Effector memory CD8-positive, alpha-beta T cell (primary cell): ENCODE measurements at places on chromosomes 3 and 15.
A peak's percentile ranks its signal among the peaks of the same experiment; 100 is the strongest.

DNA sequence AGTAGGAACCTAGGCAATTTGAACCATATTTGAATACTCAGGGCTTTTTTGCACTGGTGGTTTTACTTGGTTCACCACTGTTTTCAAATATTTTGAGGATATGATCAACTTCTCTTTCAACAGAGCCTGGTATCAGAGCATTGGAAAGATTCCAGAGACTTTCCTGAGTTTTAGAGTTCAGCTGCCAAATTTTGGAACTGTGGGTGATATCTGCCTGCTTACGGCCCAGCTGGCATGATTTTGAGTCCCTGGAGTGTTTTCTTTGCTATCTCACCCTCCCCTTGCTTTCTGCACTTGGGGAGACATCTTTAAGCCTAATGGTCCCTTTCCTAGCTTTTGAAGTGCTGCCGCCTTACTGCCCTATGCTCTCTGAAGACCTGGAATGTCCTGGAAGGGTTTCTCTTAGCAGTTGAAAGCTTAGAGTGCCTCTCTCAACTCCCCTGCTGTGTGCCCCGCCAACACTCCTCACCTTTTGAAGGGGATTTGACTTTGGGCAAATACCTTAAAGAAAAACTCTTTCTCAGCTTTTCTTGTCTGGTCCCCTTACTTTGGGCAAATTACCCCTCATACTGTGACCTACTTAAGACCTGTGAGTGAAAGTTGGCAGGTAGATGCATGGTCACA is 539.1 kb downstream of the MFSD1 start:
- H3K27me3 ChIP-seq: no peaks in the 10 kb centered on the region
- no peak overlapping the region for H3K4me3 ChIP-seq
- H3K4me1 ChIP-seq: no peaks in the 10 kb centered on the region
- H3K27ac ChIP-seq: no peak overlapping the region
- H3K36me3 ChIP-seq: no peaks in the 10 kb centered on the region

- no peak for DNase-seq
- no peaks in the 10 kb centered on the region for H3K4me1 ChIP-seq
- peak overlapping the region; percentile 69 for H3K4me3 ChIP-seq
- H3K27me3 ChIP-seq: no peaks in the 10 kb centered on the region
- H3K27ac ChIP-seq: peak overlapping the region; percentile 87
Observed at GRCh38 chr15:101675796-101676582, 23.8 kb upstream of the TM2D3 start.

DNA sequence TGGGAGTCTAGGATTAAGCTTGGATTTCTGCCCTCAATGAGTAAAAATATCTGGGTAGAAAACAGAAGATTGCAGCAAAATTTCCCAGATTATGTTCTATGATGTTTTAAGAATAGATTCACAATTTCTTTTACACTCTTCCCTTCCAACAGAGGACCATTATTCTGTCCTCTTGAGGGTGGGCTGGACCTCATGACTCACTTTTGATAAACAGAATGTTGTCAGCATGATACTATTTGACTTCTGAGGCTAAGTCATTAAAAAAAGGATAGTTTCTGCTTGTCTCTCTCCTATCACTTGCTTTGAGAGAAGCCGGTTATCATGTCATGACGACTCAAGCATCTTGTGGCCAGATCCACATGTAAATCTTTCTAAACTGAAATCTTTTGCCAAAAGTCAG is 396.2 kb upstream of the CDIN1 start:
- no peaks in the 10 kb centered on the region for H3K36me3 ChIP-seq
- no peaks in the 10 kb centered on the region for H3K27me3 ChIP-seq
- H3K27ac ChIP-seq: no peak overlapping the region

GRCh38 chr3:169666376-169667165 is 3.1 kb upstream of the MECOM start:
- H3K4me1 ChIP-seq: peaks cover 15% of the 10 kb centered on the region
- no peak overlapping the region for H3K27ac ChIP-seq
- peaks cover 86% of the 10 kb centered on the region for H3K27me3 ChIP-seq
- H3K4me3 ChIP-seq: no peak overlapping the region

- DNase-seq: no peak
- H3K27me3 ChIP-seq: peaks cover 19% of the 10 kb centered on the region
- H3K36me3 ChIP-seq: no peaks in the 10 kb centered on the region
- H3K27ac ChIP-seq: no peak overlapping the region
Observed at GRCh38 chr15:99424978-99425656, 140.7 kb upstream of the MEF2A start.

GRCh38 chr15:34357653-34358052 is 9.3 kb downstream of the LPCAT4 start:
- H3K36me3 ChIP-seq: peaks cover 46% of the 10 kb centered on the region
- no peak for DNase-seq
- no peaks in the 10 kb centered on the region for H3K27me3 ChIP-seq
- no peak overlapping the region for H3K4me3 ChIP-seq

GRCh38 chr3:188257384-188258026 is 103.5 kb downstream of the LPP start:
- H3K27ac ChIP-seq: peak overlapping the region; percentile 52
- DNase-seq: no peak
- no peaks in the 10 kb centered on the region for H3K27me3 ChIP-seq
- no peak overlapping the region for H3K4me3 ChIP-seq

GRCh38 chr15:52780172-52780980 is 9.8 kb downstream of the ONECUT1 start:
- peaks cover 4% of the 10 kb centered on the region for H3K4me1 ChIP-seq
- peak overlapping the region; percentile 51 for H3K4me3 ChIP-seq
- peaks cover 84% of the 10 kb centered on the region for H3K27me3 ChIP-seq

- H3K36me3 ChIP-seq: no peaks in the 10 kb centered on the region
- no peak overlapping the region for H3K4me3 ChIP-seq
- H3K27me3 ChIP-seq: no peaks in the 10 kb centered on the region
- no peak for DNase-seq
- H3K27ac ChIP-seq: no peak overlapping the region
Observed at GRCh38 chr3:61983479-61983878, 389.9 kb downstream of the FEZF2 start.

DNA sequence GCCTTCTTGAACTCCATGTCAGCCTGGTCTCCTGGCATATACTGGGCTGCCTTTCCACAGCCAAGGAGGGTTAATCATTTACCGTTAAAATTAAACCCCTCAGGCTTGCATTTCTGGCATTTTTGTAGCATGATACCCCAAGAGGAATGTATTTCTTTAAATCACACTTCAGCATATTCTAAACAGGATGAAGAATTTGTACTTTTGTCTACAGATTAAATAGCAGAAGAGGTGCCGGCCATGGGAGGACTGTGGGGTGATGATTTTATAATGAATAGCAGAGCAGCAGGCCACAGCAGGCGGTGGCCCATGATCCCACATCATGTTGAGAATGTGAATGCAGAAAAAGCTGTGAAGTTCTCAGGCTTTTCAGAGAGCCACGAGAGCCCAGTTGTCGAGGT is 90.2 kb downstream of the ARNT2 start:
- no peaks in the 10 kb centered on the region for H3K4me1 ChIP-seq
- DNase-seq: no peak
- peaks cover 53% of the 10 kb centered on the region for H3K27me3 ChIP-seq
- H3K4me3 ChIP-seq: no peak overlapping the region
- H3K36me3 ChIP-seq: no peaks in the 10 kb centered on the region

DNA sequence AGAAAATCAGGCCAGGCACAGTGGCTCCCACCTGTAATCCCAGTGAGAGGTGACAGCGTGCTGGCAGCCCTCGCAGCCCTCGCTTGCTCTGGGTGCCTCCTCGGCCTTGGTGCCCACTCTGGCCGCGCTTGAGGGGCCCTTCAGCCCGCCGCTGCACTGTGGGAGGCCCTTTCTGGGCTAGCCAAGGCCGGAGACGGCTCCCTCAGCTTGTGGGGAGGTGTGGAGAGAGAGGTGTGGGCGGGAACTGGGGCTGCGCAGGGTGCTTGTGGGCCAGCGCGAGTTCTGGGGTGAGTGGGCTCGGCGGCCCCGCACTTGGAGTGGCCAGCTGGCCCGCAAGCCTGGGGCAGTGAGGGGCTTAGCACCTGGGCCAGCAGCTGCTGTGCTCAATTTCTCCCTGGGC is 252.6 kb downstream of the FOXP1 start:
- H3K27ac ChIP-seq: no peak overlapping the region
- peaks cover 10% of the 10 kb centered on the region for H3K36me3 ChIP-seq
- H3K4me3 ChIP-seq: no peak overlapping the region
- peaks cover 3% of the 10 kb centered on the region for H3K4me1 ChIP-seq
- DNase-seq: no peak
- H3K27me3 ChIP-seq: no peaks in the 10 kb centered on the region

GRCh38 chr15:57134071-57134605 is 215.7 kb downstream of the TCF12 start:
- H3K4me1 ChIP-seq: peaks cover 20% of the 10 kb centered on the region
- H3K4me3 ChIP-seq: no peak overlapping the region
- H3K36me3 ChIP-seq: peaks cover 2% of the 10 kb centered on the region

DNA sequence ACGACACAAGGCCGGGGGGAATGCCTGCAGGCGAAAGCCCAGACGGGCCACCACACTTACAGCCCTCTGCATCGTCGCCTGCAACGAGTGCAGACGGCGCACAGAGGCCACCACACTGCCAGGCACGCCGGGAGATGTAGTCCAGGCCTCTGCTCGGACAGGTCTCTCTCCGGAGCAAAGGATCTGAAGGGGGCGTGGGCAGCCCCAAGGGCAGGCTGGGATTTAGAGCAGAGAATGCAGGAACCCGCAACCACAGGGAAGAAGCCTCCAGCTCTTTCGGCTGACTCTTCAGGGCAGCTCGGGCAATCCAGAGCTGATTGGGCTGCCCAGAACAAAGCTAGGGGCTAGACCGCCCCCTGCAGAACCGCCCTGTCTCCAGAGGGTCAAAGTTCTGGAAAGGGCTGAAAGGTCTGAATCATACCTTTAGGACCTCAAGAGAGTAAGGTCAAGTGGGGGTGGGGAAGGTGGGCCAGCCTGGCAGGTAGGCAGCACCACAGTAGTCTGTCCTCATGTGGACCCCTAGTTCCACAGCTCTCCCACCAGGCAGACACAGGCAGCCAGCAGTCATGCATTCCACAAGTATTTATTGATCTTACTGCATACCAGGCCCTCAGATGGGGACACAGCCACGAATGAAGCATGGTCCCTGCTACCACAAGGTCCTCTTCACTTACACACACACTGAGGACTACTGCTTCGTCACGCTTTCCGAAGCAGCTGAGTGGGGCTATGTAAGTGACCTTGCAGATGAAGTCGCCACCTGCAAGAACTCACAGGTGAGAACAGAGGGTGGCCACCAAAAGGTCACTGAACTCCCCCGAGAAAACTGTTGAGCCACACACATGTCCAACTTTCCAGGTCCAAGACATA is at the start of gene AMT:
Gene AMT, minus strand, starts transcription at position 95 of the 870 bp plus-strand sequence. Its CDS starts 23 bp downstream, at position 72.
- peaks cover 22% of the 10 kb centered on the region for H3K4me1 ChIP-seq
- no peaks in the 10 kb centered on the region for H3K27me3 ChIP-seq
- no peak within 1 kb of the TSS for H3K4me3 ChIP-seq
- H3K36me3 ChIP-seq: peaks cover 3% of the 10 kb centered on the region

DNA sequence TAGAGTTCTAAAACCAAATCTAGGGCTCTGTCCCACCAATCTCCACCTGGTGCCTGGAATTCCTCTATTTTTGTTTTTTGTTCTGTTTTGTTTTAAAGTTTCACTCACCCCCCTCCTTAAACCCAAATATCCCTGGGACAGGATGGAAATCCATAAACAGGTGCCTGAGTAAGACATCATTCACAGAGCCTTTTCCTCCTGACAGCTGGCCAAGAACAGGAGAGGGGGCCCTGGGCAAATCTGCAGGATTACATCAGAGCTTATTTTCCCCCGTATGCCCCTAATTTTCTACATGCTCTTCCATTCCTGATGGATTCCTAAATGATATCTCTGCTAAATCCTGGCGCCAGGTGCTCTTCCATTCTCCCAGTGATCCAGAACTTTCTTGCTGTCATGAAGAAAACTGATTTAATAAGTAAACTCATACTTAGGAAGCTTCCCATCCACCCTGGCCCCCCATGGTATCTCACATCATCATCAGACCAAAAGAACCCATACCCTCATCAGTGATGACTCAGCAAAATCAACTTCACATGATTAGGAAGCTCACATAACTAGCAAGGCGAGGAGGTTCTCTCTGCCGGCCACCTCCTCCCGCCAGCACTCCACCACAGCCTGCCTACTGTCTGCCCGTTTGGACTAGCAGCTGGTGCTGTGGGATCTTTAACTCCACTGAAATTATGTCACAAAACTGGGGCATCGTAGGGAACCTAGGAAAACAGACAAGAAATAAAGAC is 61.0 kb downstream of the LIPC start:
- DNase-seq: no peak
- H3K27me3 ChIP-seq: no peaks in the 10 kb centered on the region
- no peaks in the 10 kb centered on the region for H3K36me3 ChIP-seq

GRCh38 chr3:151859905-151860304 is 13.5 kb upstream of the SUCNR1 start:
- no peaks in the 10 kb centered on the region for H3K4me1 ChIP-seq
- no peak overlapping the region for H3K4me3 ChIP-seq
- DNase-seq: no peak
- H3K36me3 ChIP-seq: no peaks in the 10 kb centered on the region
- peaks cover 20% of the 10 kb centered on the region for H3K27me3 ChIP-seq
- H3K27ac ChIP-seq: no peak overlapping the region

- no peaks in the 10 kb centered on the region for H3K27me3 ChIP-seq
- H3K27ac ChIP-seq: peak overlapping the region; percentile 39
- H3K4me1 ChIP-seq: peaks cover 18% of the 10 kb centered on the region
- H3K36me3 ChIP-seq: peaks cover 35% of the 10 kb centered on the region
Observed at GRCh38 chr3:142337994-142338393, 109.8 kb downstream of the XRN1 start.

DNA sequence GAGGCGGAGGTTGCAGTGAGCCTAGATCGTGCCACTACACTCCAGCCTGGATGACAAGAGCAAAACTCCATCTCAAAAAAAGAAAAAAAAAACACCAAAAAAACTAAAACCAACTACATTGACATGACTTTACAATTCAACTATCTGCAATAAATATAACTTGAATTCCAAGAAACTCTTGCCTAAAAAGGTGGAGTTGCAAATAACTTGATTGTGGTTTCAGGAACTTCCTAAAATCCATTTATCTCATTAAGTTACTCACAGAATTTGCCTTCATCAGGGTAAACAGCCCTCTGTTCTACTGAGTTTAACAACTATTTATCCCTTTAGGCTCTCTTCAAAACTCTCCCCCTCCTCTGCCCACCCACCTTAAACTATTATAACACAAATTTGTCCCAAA is 2.7 kb upstream of the MAPK6 start:
- DNase-seq: no peak
- H3K4me1 ChIP-seq: peaks cover 19% of the 10 kb centered on the region
- no peak overlapping the region for H3K27ac ChIP-seq
- H3K4me3 ChIP-seq: no peak overlapping the region
- no peaks in the 10 kb centered on the region for H3K27me3 ChIP-seq
- peaks cover 25% of the 10 kb centered on the region for H3K36me3 ChIP-seq

DNA sequence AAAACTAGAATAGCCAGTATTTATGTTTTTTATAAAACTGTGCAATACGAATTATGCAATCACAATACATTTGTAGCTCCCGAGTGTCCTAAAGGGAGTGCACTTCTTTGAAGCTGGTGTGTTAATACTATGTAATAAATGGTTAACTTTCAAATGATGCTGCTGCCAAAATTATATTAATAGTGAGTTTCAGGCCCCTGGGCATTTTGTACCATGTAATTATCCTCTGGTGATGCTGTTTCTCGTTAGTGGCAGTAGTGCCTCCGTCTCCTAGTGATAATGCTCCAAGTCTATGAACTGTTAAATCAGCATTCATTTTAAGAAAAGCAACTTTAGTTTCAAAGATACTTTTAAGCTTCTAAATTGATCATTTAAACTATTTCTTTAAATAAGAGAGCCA is 132.7 kb upstream of the BHLHE40 start:
- H3K27me3 ChIP-seq: no peaks in the 10 kb centered on the region
- peaks cover 5% of the 10 kb centered on the region for H3K36me3 ChIP-seq
- H3K4me1 ChIP-seq: peaks cover 52% of the 10 kb centered on the region

GRCh38 chr3:98525494-98525893 is 2.8 kb upstream of the CLDND1 start:
- no peaks in the 10 kb centered on the region for H3K27me3 ChIP-seq
- peaks cover 31% of the 10 kb centered on the region for H3K4me1 ChIP-seq
- H3K27ac ChIP-seq: no peak overlapping the region
- peak; percentile 3 for DNase-seq
